GM23248 (cell line): ENCODE measurements at places on chromosomes 2 and 18. TPM values are rescaled to one million over a fixed set of nuclear protein-coding genes. Genes with fewer than 3 reads are reported as not detected.
A peak's percentile ranks its signal among the peaks of the same experiment; 100 is the strongest.

DNA sequence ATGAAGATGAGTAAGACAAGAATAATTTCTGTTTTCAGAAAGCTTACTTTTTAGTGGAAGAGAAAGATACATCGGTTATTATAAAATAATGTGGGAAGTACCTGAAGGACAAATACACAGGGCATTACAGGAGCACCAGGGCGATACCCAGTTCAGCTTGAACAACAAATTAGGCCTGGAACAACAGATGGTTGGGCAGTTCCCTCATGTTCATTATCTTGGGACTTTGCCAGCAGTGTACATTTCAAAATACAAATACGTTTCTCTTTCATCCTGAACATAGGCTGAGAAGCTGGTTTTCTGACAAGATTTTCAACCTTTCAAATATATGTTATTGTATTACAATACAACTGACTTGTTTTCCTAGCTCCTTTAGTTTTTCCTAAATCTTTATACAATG lies 79.6 kb downstream of the TGIF1 start:
- no peak for DNase-seq

- DNase-seq = peak; percentile 42
Observed at GRCh38 chr2:150866431-150866830, 379.0 kb upstream of the RND3 start.

Gene ANKRD53
- 0.65 and 1.2 TPM in 2 replicates for polyA plus RNA-seq

Gene ADAM17
- 19.8 and 20.9 TPM in 2 replicates for polyA plus RNA-seq

GRCh38 chr2:216071111-216071851 lies 10.3 kb downstream of the PECR start:
- no peak for DNase-seq

- DNase-seq = no peak
Observed at GRCh38 chr2:222424276-222424728, at the start of gene SGPP2. Gene SGPP2 (plus strand): TSS chr2:222424543. CDS start chr2:222424603, 60 bp downstream.

Gene DGUOK
- 116 and 126 TPM in 2 replicates for polyA plus RNA-seq

DNA sequence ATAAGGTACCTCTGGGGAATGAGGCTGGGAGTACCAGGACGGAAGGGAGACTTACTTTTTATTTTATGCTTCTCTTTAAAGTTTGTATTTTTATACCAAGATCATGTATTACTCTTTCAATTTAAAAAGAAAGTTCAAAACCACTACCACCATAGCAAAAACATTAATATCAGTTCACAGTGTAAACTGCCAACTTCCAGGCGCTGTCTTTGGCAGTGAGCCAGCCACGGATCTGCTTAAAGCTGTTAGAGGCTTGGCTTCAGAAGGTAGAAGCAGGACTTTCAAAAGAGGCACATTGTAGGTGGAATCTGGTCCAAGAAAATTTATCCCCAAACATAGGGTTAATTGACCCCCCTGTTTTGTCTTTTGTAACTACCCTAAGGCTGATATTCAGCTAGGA lies 74.8 kb downstream of the B3GNT2 start:
- DNase-seq = no peak

DNA sequence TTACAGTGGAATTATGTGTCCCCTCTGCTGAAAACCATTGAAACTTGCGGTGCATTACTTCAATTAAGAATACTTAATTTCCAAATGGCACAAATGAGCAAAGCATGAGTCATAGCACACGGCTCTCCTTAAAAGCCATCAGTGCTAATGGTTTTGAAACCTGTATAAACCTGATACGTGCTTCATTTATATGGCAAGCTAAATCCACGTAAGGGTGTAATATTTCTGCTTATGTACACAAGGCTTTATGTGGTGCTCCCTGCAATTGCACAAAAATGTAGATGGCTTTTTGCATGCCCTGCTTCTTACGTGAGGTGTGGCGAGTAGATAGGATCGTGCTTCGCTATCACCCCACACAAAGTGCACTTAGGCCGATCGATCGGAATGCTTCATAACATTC lies 840.9 kb downstream of the GALR1 start:
- no peak for DNase-seq

GRCh38 chr2:113216321-113216720 lies 42.5 kb downstream of the PSD4 start:
- no peak for DNase-seq

Gene BOK
- polyA plus RNA-seq = 28.0 and 28.1 TPM in 2 replicates

Gene CDH2
- 103 and 107 TPM in 2 replicates for polyA plus RNA-seq

GRCh38 chr2:60313470-60314172 lies 239.8 kb downstream of the BCL11A start:
- no peak for DNase-seq

Gene TNFRSF11A
- 0.09 TPM in 1 of 2 replicates, not detected in the other for polyA plus RNA-seq

- no peak for DNase-seq
Observed at GRCh38 chr2:128670066-128670465, 351.4 kb upstream of the HS6ST1 start.

GRCh38 chr2:196170213-196170605 lies 1.2 kb downstream of the STK17B start:
- peak; percentile 69 for DNase-seq

Gene ANKRD29
- 8.0 and 8.9 TPM in 2 replicates for polyA plus RNA-seq

Gene GPR155
- polyA plus RNA-seq = 2.6 and 3.2 TPM in 2 replicates

DNA sequence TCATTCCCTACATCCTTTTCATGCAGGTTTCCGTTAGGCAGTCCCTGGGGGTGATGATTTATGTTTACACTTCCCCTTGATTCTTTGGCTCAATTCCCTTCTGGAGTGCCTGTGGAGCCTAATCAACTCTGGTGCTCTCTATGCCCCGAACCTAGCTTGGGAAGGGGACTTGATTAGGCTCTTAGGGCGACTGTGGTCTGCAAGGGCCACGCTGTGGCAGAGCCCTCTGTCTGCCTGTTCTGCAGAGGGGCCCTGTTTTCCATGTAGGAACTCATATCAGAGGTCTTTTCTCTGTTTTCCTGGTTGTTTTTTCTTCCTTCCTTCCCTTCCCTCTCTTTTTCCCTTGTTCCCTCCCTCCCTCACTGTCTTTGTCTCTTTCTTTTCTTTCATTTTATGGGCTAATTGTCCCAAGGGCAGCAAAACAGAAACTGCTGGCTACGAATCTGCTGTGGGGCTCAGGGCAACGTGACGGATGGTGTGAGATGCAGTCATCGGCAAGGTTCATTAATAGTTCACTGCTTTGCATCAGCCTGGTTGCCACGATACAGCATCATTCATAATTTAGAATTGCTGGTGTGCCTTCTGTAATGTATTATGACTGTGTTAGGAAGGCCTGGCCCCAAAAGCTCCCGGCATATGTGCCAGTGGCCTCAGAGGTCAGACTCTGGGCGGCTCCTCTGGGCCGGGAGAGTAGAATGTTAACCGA lies 134.5 kb downstream of the NAPG start:
- peak; percentile 79 for DNase-seq

GRCh38 chr2:237491515-237492118 lies 4.6 kb downstream of the MLPH start:
- DNase-seq = no peak

DNA sequence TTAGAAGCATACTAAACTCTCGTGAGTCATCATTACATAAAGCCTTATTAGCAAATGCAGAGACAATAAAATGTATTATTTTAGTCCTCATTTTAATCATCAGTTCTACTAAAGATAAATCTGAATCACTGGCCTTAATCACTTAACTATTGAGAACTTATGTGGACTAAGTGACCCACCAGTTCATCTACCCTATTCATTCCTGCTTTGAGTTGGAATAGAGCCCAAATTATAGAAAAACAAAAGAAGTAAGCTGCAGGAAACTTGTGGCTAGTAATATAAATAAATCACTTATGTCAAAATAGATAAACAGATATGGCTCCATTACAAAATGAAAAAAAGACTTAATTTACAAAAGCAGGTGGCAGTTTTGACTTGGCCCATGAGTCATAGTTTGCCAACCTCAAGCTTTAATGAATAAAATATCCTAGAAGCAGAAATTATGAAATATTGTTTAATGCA lies 851.8 kb upstream of the CRIM1 start:
- no peak for DNase-seq

- no peak for DNase-seq
Observed at GRCh38 chr2:143356736-143357446, 227.7 kb downstream of the ARHGAP15 start.

DNA sequence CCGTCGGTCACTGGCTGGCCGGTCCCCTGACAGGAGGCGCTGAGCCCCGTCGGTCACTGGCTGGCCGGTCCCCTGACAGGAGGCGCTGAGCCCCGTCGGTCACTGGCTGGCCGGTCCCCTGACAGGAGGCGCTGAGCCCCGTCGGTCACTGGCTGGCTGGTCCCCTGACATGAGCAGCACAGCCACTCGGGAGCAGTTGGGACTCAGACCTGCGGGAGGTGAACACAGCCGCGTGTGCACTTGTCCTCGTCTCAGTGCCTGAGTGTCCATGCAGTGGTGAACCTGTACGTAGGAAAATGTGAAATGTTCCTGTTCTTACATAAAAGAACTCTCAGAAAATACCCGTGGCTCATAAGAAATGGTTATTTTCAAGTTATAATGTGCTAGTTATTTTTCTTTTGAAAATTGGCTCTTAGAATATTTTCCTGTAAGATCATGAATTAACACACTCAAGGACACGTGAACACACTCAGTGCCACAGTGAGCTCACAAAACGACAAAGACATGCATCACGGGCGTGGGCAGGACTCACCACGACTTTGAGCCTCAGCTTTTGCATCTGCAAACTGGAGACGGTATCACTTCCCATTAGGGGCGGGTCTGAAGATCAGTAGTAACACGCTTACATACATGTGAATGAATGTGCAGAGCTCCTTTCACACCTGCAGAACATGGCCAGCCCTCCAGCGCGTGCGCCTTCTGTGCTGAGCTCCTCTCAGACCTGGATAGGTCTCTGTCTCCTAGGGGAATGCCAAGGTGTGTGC lies 21.1 kb upstream of the NFATC1 start:
- no peak for DNase-seq

- no peak for DNase-seq
Observed at GRCh38 chr18:77012120-77012519, 120.5 kb downstream of the MBP start.

GRCh38 chr2:207296265-207296948 lies 130.7 kb upstream of the KLF7 start:
- no peak for DNase-seq

GRCh38 chr18:3857544-3857943 lies 407.6 kb downstream of the TGIF1 start:
- peak; percentile 77 for DNase-seq

DNA sequence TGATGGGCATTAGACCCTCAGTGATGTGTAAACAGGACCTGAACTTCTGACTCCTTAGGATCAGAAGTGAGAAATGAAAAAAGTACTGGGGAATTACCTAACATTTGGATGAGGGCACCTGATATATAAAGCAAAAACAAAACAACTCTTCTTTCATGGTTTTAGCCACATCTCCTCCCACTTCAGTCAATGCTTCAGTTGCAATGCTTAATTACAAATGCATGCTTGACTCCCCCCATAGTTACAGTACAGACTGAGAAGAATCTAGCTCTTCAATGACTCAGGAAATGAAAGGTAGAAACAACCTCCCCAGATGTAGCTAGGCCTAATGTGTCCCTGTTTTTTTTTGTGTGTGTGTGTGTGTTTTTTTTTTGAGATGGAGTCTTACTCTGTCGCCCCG lies 276.8 kb upstream of the POU3F3 start:
- no peak for DNase-seq

DNA sequence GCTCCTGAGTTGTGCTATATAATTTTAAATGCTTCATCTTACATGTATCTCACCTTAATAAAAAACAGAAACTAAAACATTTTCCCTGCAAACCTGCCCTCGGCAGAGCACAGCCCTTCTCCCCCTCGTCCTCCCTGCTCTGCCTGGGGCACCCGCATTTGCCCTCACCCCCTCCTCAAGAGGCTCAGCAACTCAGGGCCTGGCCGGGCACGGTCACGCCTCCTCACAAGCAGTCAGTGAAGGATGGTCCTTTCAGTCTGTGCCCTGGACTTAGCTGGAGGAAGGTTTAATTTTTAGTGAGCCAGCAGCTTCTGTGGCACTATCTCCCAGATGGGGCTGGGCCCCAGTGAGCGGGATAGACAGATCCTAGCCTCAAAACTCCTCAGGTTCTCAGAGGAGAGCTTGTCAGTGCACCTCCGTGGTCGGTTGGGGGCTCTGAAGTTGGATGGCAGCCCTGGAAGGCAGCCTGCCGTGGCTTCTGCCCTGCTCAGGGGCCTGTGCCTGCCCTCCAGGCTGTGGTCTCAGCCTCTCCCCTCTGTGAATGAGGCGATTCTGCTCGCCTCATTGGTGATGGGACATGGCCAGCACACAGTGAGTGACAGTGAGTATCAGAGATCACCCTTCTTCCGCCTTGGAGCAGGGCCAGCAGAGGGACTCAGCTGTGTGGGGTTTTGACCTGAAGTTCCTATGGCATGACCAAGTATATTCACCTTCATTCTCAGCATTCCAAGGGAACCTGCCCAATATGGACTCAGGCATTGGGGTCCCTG lies 56.3 kb upstream of the AFF3 start:
- DNase-seq = no peak

Gene SOX11
- 0.08 and 0.13 TPM in 2 replicates for polyA plus RNA-seq

DNA sequence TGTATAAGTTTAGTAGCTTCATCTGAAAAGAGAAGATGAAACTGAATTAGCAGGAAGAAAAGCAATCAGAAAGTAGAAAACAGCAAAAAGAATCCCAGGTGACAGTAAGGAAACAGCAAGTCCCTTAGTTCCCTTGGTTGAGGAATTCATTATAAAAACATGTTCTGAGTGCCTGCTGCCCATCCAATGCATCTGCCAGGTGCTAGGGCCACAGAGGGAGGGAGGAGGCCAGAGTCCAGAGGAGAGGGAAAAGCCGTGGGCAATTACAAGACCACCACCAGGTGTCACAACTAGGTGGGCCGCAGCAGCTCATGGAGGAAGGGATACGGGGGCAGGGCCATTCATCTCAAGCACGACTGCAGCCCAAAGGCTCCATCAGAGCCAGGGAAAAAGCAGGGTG lies 55.9 kb upstream of the TFCP2L1 start:
- no peak for DNase-seq

DNA sequence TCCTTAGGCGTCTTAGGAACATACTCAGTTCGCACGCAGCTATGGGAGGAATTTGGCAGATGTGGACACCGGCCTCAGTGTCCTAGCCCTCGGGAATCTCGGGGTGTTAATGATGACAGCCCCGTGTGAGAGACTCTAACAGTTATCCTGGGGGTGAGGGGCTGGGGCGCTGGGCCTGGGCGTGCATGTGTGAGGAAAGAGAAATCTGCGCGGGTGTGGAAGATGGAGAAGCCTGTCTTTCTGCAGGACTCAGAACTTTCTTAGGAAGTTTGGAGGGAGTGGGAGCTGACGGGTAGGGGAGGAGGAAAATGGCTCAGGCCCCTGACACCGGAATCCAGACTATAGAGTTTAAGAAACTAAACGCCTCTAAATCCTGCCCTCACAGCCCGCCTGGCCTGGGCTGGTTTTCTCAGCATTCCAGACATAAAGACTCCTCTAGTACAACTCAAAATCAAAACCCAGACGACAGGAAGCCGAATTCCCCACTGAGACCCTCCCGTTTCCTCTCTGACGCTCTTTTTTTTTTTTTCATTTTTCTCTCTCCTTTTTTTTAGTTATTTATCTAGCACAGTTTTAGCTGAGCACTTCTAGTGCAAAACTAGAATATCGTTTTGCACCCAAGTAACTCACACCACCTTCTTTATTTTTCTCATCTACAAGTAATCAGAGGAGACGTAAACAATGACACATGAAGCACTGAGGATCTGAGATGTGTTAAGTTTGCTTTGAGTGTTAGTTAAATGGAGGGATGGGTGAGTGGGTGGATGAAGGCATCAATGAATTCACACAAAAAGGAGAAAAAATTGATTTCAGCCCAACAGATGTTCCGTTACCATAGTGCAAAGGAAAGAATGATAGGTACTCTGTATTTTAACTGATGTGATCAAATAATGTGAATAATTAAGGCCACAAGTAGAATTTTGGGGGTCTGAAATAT lies 1.2 kb upstream of the HAAO start:
- DNase-seq = no peak

Gene CCDC141
- 0.15 TPM in 1 of 2 replicates, not detected in the other for polyA plus RNA-seq
